Natural killer cell treated with Interleukin-12 subunit alpha and Interleukin-12 subunit beta and Interleukin-15 and Interleukin-18, amount 100 ng/mL, for 72 hours (primary cell): ENCODE measurements at places on chromosomes 2 and 18.

DNA sequence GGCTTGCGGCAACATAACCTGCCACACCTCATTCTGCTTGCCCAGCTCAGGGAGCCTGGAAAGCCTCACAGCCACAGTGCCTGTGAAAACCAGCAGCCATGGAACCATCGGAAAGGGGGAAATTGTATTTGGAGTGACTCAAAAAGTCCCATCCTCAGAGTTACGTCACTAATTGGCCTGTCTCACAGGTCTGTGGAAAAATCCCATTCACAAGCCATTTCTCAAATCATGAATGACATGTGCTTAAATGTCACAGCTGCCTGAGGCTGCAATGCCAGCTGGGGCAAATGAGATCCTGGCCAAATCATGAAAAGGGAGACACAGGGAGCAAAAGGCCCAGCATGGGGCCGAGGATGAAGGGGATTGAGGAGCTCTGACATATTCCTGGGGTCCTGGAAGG lies 486.9 kb upstream of the RAB6C start:
- DNase-seq = no peak

- DNase-seq = no peak
These were observed 50.3 kb downstream of the MTERF4 start for GRCh38 chr2:241051578-241052487.

GRCh38 chr2:12552092-12552491 lies 164.6 kb upstream of the TRIB2 start:
- DNase-seq = no peak

DNA sequence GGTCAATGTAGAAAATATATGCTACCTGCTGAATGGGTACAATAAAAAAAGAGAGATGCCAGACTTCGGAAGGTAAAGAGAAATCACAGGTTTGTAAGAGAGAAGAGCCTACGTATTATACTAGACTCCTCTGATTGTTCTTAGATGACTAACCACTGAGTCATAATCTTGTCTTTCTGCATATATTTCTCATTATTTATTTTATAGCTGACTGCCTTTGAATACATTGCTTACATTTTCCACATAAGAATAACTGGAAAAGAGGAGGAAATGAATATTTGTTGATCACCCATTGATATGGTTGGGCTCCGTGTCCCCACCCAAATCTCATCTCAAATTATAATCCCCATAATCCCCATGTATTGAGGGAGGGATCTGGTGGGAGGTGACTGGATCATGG lies 90.3 kb upstream of the RAB27B start:
- no peak for DNase-seq

GRCh38 chr2:28300485-28301341 lies 91.9 kb upstream of the FOSL2 start:
- no peak for DNase-seq

DNA sequence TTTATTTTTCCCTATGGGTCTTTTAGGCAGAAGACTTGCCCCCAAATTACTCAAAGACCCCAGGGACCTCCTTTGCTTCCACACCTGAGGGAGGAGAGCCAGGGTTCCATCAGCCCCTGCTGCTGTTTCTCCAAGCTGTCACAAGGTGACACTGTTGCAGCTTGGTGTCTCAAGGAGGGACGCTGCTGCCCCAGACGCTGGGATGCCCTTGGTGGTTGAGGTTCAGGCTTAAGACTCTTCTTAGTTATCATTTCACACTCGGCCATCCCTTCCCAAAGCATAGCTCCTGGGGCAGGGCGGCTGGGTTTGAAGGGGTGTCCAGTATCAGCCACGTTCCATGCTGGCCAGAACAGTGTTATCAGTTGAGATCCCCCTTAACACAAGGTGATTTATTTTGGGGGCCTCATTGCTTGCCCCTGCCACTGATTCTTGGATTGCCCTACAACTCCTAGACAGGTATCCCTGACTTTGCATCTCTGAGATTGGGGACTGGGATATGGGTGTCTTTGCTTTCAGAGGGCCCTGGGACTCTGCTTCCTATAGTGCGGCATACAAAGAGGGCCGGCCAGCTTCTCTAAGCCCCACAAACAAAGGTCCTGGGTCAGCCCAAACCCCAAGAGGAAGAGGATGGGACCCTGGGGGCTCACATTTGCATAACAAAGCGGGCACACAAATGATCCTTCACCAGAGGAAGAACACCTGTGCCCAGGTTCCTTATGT lies 22.7 kb downstream of the GPR55 start:
- DNase-seq = no peak

DNA sequence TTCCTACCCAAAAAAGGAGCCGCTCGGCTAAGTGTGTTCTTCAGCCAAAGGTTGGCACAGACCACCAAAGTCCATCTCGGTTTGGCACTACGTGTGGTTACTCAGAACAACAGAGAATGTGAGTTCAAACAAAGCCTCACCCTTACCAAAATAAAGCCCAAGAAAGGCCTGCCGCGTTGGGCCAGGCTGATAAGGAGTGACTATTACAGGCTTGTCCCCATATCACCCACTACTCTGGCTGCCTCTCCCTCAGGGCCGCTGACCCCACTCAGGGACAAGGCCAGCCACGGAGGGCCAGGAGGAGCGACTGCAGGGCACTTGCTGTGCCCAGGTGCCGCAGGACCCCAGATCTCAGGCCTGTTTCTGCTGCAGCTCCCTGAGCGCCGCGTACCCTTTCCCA lies 13.8 kb downstream of the HS1BP3 start:
- no peak for DNase-seq

DNA sequence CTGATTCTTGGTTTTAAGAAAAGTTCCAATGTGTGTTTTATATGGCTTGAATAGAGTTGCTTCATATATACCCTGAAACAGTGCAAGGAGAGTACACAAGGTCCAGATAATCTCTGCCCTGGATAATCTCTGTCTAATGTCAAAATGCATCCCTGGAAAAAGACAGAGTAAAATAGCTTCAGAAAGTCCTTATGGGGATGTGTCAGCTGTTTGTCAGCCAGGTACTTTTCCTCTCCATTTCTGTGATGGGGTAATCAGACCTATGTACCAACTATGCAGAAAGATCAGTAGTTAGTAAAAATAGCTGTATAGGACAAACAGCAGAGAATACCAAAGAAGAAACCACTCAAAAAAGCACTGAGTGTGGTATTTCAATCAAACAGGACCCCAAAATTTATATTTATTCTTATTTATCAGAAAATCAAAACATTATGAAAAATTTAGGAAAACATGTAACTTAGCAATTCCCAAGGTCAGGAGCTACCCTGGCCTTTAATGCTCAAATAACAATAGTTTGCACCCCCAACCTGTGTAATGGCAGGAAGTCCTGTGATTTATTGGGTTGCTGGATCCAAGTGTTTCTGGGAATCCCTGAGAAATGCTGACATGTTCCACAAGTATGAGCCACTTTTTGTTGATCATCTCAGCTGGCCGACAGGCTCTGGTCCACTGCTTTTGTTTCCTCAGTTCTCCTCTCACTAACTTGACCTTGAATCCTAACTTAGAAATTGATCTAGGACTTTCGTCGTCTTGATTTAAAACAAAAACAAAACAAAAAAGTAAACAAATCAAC lies 69.6 kb downstream of the MDH1 start:
- DNase-seq = no peak

DNA sequence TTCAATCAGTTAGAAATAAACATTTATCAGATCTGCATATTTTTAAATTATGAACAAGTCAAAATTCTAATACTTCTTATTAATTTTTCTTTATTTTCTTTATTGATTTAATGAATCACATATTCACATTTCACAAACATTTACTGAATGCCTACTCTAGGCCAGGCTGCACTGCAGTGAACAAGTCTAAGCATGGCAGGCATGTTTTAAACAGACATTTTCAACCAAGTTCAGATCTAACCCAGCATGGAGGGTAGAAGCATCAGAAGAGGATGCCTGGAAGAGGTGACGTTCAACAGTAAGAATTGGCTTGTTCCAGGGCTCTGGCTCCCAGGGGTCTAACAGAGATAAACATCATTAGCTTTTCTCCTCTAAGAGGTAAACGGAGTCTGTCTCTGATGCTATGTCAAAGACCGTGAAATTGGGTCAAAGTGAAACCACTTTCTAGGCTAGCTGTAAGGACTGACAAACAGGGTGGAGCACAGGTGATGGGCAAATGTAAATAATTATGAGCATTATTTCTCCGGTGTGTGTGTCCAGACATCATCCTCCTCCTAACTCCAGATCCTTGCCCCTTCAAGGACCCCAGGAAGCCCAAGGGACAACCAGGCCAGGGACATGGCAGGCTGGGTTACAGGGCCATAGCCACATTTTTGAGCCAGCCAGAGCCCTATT lies 50.6 kb downstream of the UNC50 start:
- no peak for DNase-seq

DNA sequence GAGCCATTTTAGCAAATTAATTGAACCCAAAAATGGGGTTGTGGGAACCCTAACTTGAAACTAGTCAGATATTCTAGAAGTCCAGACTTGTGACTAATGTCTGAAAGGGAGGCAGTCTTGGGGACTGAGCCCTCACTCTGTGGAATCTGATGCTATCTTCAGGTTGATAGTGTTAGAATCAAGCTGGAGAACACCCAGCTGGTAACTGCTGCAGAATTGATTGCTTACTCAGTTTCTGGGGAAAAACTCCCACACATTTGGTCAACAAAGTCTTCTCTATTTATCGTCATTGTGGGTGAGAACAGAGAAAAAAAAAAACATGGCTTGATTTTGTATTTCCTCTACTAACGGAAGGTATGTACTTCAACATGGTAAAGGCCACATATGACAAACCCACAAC lies 1925.8 kb upstream of the CELF4 start:
- DNase-seq = no peak
